ENCODE measurements at places on chromosomes 11 and 22. TPM values are rescaled to one million over a fixed set of nuclear protein-coding genes. Genes with fewer than 3 reads are reported as not detected.

DNA sequence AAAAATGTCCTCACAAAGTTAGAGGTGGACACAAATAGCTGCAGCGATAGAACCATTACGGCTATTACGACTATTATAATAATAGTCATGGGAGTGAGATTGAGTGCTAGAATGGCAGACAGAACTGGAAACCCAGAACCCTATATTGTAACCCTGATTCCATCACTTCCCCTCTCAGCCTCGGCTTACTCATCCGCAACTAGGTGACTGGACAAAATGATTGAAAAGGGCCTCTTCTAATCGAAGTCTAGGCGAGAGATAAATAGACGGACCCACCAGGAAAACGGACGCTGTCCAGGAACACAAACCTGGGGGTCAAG is 629 bp downstream of the PSMA1 start:
- DNase-seq, result peak; percentile 34
- no peaks in the 10 kb centered on the region for H3K27me3 ChIP-seq

DNA sequence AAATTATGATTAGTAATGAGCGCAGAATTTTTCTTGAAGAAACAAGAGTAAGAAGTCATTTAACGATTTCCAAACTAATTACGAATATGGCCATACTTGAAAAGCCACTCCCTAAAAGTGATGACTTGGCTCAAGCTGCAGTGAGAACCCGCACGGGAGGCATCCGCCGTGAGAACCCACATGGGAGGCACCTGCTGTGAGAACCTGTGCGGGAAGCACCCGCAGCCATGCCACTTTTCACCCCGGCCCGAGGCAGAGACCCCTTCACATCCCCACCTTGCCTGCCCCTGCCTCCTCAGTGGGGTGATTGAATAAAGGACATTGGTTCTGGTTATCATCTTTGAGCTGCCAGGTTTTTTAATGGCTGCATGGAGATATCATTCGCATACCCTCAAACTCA is 89.7 kb downstream of the BRD1 start:
- H3K27ac ChIP-seq, result no peak overlapping the region
- no peaks in the 10 kb centered on the region for H3K36me3 ChIP-seq
- no peaks in the 10 kb centered on the region for H3K4me1 ChIP-seq
- no peak overlapping the region for H3K4me3 ChIP-seq

DNA sequence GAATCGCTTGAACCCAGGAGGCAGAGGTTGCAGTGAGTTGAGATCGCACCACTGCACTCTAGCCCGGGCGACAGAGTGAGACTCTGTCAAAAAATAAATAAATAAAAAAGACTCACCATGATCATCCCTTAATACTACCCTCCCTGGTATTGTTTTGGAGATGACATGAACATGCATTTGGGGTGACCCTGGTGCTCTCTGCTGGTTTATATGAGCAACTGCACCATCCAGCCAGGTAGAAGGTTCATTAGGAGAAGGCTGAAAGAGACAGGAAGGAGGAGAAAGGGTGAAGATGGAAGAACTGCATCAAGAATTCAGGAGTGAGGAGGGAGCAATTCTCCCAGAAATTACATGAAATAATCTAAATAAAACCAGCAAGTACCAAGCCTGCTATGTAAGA is 37.8 kb downstream of the SLC5A1 start:
- DNase-seq, result peak; percentile 60
- no peaks in the 10 kb centered on the region for H3K27me3 ChIP-seq
- H3K4me1 ChIP-seq, result no peaks in the 10 kb centered on the region
- H3K4me3 ChIP-seq, result no peak overlapping the region

- peaks cover 15% of the 10 kb centered on the region for H3K27me3 ChIP-seq
- H3K36me3 ChIP-seq, result no peaks in the 10 kb centered on the region
- H3K4me1 ChIP-seq, result peaks cover 4% of the 10 kb centered on the region
- no peak for DNase-seq
Measured at GRCh38 chr11:561148-562003, 606 bp downstream of the RASSF7 start.

- H3K36me3 ChIP-seq, result peaks cover 2% of the 10 kb centered on the region
- no peak overlapping the region for H3K27ac ChIP-seq
- H3K27me3 ChIP-seq, result no peaks in the 10 kb centered on the region
- peaks cover 5% of the 10 kb centered on the region for H3K4me1 ChIP-seq
- H3K4me3 ChIP-seq, result no peak overlapping the region
- DNase-seq, result no peak
Measured at GRCh38 chr11:65032216-65032615, 5.0 kb downstream of the SNX15 start.

DNA sequence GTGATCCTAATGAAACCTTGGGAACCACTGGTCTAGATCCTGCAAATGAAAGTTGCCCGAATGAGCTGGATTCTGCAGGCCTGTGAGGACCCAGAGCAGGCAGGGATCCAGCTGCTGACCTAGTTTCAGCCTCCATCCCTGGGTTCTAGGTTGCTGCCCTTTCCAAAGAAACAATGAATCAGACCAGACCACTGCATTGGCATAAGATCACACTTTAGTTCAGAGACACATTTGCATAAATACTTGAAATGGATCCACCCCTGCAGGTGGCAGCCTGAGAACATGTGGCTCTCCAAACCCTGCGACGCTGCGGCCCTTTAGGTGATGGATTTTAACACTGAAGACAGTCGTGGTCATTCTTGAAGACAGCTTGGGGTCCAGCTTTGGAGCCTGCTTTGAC is 23.7 kb downstream of the ADAMTS8 start:
- no peak overlapping the region for H3K4me3 ChIP-seq
- no peaks in the 10 kb centered on the region for H3K27me3 ChIP-seq
- peaks cover 43% of the 10 kb centered on the region for H3K4me1 ChIP-seq
- H3K27ac ChIP-seq, result no peak overlapping the region

DNA sequence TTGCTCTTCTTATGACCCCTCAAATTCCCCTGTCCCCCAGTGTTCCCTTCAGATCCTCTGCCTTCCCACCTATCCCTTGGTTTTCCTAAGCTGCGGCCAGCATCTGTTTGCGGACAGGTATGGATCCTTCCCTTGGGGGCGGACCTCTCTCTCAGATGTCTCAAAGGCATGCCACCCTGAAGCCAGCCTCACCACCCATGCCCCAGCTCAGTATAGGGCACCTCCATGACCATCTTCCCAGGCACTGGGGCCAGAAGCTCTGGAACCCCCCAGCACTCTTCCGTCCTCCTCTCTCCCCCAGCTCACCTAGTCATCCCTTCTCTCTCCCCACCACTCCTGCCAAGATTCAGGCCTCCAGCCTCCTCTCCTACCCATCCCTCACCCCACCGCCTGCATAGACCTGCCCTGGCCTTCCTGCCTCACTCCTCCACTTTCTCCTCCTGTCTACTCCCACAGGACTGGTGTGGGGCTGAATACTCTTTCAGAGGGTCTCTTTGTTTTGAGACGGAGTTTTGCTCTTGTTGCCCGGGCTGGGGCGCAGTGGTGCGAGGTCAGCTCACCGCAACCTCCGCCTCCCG is 2.2 kb downstream of the LRRC75B start:
- no peak overlapping the region for H3K27ac ChIP-seq
- H3K36me3 ChIP-seq, result peaks cover 4% of the 10 kb centered on the region
- no peaks in the 10 kb centered on the region for H3K27me3 ChIP-seq
- peaks cover 3% of the 10 kb centered on the region for H3K4me1 ChIP-seq

- no peaks in the 10 kb centered on the region for H3K4me1 ChIP-seq
- no peak overlapping the region for H3K4me3 ChIP-seq
- DNase-seq, result peak; percentile 21
- H3K27me3 ChIP-seq, result no peaks in the 10 kb centered on the region
- H3K36me3 ChIP-seq, result no peaks in the 10 kb centered on the region
- no peak overlapping the region for H3K27ac ChIP-seq
Measured at GRCh38 chr11:102632026-102632425, 6.9 kb upstream of the MMP20 start.

DNA sequence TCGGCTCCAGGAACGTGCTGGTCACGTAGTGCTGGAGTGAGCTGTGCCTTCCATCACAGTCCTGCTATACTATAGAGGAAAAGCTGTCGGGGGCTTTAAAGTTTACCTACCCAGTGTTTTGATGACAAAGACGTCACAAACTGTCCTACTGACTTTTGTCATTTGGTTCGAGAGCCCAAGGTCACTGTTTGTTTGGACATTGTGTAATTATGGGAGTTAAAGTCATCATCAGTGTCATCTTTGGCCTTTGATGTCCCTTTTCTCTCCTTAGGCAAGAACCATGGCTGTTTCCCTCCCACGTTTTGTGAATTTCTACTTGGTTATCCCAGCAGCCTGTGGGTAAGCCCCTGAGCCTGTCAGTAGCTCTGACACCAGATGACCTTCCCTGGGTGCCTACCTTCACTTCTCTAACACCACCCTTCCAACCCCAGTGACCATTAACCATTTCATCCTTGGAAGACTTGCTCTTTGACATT is 59.3 kb downstream of the SLC1A2 start:
- no peaks in the 10 kb centered on the region for H3K27me3 ChIP-seq
- no peak overlapping the region for H3K27ac ChIP-seq
- DNase-seq, result no peak
- H3K36me3 ChIP-seq, result no peaks in the 10 kb centered on the region
- H3K4me1 ChIP-seq, result peaks cover 32% of the 10 kb centered on the region

- no peak overlapping the region for H3K4me3 ChIP-seq
- H3K36me3 ChIP-seq, result no peaks in the 10 kb centered on the region
- H3K4me1 ChIP-seq, result no peaks in the 10 kb centered on the region
- no peaks in the 10 kb centered on the region for H3K27me3 ChIP-seq
Measured at GRCh38 chr22:49997251-49997599, 15.3 kb downstream of the IL17REL start.

DNA sequence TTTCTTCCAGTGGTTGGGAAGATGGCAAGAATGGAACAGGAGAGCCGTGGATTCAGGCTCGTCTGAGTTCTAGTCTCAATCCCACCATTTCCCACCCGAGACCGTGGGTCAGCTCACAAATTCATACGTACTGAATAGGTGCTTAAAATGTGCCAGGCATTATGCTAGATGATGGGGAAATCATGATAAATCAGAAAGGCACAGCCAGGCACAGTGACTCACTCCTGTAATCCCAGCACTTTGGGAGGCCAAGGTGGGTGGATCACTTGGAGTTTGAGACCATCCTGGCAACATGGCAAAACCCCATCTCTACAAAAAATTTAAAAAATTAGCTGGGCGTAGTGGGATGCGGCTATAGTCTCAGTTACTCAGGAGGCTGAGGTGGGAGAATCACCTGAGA is 7.1 kb downstream of the TRIOBP start:
- no peaks in the 10 kb centered on the region for H3K27me3 ChIP-seq
- no peak overlapping the region for H3K4me3 ChIP-seq
- no peaks in the 10 kb centered on the region for H3K36me3 ChIP-seq
- no peak for DNase-seq

DNA sequence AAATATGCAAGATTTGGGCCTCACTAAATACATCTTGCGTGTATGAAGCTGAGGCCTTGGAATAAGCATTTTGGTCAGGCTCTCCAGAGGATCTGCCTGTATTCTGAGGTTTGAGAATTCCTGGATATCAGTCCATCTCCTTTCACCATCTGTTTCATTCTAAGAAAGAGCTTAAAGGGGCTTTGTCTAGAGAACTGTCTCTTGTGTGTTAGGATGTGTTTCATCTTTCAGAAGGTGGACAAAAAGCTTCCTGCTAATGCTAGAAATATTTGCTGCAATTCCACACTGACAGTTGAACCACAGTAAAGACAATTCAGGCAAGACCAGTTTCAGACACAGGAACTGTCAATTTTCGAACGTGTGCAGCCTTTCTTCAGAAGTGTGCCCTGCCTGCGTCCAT is 185.4 kb downstream of the DBX1 start:
- H3K36me3 ChIP-seq, result no peaks in the 10 kb centered on the region
- no peak for DNase-seq
- H3K4me1 ChIP-seq, result peaks cover 4% of the 10 kb centered on the region
- H3K27ac ChIP-seq, result no peak overlapping the region
- no peak overlapping the region for H3K4me3 ChIP-seq

DNA sequence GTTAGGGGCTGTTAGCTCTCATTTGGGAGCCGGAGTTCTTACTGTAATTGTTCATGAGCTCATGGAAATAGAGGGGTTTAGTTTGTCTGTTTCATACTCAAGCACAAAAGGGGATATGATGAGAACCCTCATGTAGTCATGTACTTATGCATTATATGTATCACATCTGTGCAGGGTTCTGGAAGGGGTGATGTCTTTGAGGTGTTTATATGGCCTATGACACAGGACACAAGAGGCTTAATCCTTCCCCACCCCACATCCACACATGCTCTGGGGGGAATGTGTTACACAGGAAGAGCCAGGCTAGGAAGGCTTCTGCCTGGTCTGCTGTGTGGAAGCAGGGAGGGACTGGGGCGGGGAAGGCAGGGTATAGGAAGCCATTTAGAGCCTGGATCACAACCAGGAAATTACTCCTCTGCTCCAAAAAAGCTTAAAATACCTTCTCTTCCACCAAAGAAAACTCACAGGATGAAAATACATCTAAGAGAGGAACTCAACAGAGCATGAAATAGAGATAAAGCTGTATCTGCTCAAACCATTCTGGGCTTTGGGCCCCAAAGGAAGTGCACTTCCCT is 316.1 kb downstream of the TMEM135 start:
- no peaks in the 10 kb centered on the region for H3K27me3 ChIP-seq
- no peak for DNase-seq
- H3K4me1 ChIP-seq, result peaks cover 6% of the 10 kb centered on the region
- H3K36me3 ChIP-seq, result no peaks in the 10 kb centered on the region

- no peaks in the 10 kb centered on the region for H3K36me3 ChIP-seq
- no peak overlapping the region for H3K27ac ChIP-seq
- no peak for DNase-seq
- no peak overlapping the region for H3K4me3 ChIP-seq
- H3K4me1 ChIP-seq, result no peaks in the 10 kb centered on the region
Measured at GRCh38 chr22:44278243-44279068, 34.3 kb downstream of the SHISAL1 start.

GRCh38 chr11:20035701-20036601 is 124.3 kb downstream of the DBX1 start:
- peaks cover 18% of the 10 kb centered on the region for H3K4me1 ChIP-seq
- H3K27me3 ChIP-seq, result no peaks in the 10 kb centered on the region
- no peak overlapping the region for H3K4me3 ChIP-seq

DNA sequence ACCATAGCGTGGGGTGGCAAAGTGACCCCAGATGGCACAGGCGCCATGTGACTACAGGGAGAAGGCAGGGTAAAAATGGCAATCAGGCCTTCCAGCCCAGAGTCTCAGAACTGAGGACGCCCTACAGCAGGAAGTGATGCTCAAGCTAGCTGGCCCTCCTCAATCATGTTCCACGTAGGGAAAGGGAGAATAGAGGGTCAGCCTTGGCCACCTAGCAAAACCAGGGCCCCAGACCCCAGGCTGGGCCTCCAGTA is 978 bp upstream of the ANKRD13D start:
- H3K4me1 ChIP-seq, result peaks cover 19% of the 10 kb centered on the region
- no peaks in the 10 kb centered on the region for H3K27me3 ChIP-seq
- H3K4me3 ChIP-seq, result peak overlapping the region; percentile 83
- peaks cover 36% of the 10 kb centered on the region for H3K36me3 ChIP-seq
- no peak for DNase-seq
- H3K27ac ChIP-seq, result peak overlapping the region; percentile 97

CCDC87 gene
- total RNA-seq, result 0.33 TPM

CELSR1 gene
- 2.1 TPM for total RNA-seq

CNTF gene
- total RNA-seq, result 0.77 TPM

SMTNL1 gene
- total RNA-seq, result not detected

DUSP8 gene
- total RNA-seq, result 0.51 TPM

SLC22A6 gene
- not detected for total RNA-seq

CCDC188 gene
- total RNA-seq, result 0.33 TPM

APOL6 gene
- 58.3 TPM for total RNA-seq

TRIM22 gene
- total RNA-seq, result 94.8 TPM
